DMS53 (cell line): ENCODE measurements at places on chromosomes 13 and 19.

DNA sequence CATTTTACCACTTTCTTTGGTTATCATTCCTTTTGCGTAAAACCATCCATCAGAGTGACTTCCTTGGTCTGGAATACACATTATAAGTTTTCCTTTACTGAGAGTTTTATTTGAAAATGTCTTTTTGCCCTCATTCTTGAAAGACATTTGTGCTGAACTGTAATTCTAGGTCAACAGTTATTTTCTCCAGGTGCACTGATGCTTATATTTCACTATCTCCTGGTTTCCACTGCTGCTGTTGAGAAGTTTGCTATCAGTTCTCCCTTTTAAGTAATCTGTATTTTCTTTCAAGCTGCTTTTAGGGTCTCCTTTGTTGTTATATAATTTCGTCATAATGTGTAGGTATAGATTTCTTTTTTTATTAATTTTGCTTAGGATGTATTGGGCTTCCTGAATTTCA, 160.0 kb downstream of the DCT start:
- DNase-seq, result no peak

DNA sequence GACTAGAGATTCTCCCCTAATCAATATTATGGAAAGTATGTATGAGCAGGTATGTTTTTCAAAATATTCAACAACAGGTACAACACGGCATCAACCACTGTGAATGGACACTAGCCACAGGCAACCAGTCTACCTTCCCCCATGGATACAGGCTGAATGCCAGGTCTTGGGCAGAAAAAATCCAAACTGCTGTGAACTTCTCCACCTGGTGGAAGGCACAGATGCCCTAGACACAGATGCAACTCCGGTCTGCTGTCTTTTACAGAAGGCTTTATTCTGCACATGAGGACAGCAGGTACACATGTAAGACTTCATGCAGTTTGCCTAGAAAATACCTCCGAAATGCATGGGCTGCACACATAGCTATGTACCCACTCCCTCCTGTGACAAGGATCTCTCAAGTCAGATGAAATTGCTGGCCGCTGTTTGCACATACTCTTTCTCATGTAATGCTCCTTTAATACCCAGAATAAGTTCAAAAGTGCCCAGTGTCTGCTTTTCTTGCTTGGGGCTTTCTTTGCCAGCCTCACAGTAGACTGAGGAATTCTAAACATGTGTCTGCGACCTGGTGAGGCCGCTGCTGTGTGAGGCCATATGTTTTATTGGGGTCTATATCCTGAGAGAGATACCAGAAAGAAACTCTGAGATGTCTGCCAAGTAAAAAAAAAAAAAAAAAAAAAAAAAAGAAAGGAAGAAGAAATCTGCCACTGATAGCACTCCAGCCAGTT, 325.9 kb downstream of the FOXO1 start:
- DNase-seq, result peak; percentile 9

DNA sequence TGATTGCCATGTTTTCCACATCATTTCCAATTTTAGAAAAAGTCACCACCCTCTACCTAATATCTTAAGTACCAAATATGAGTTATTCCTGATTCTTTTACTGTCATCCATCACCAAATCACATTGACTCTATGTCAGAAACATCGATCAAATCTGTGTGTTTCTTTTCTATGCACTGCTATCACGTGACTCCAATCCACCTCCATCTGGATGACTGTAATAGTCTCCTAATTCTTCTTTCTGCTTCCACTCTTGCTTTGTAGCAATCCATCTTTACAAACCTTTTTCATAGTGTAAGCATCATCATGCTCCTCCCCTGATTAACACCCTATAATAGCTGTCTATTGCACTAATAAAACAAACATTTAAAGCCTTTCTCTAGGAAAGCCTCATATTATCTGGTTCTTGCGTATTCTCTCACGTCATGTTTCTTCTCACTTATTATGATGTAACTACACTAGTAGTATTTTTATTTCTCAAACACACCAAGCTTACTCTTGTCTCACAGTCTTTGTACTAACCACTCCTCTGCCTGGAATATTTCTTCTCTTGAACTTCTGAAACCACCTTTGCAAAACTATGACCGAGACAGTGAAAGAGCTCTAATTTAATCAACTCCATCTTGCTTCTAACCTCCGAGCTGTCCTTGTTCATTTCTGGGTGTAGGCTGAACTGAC, 10.7 kb upstream of the FPR3 start:
- DNase-seq, result no peak

DNA sequence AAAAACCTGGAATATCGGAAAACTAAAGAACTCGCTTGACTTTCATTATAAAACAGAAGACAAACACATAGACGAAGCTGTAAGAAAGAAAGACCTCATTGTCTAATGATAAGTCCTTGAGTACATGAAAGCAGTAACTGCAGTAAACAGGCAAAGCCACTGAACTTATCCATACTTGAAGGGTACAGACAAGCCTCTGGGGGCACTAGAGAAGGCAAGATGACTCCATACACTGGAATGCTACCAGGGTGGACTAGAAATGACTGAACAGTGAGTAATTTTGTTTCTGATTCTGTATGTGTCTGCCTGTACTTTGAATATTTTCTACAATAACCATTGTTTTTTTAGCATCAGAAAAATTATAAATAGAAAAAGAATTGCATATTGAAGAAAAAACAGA, 507.9 kb downstream of the UQCRFS1 start:
- no peak for DNase-seq

- no peak for DNase-seq
These were observed 6.1 kb downstream of the STK11 start for GRCh38 chr19:1211494-1212234.

GRCh38 chr13:48749144-48749543, 95.4 kb downstream of the CYSLTR2 start:
- peak; percentile 3 for DNase-seq

GRCh38 chr13:51532736-51533197, 51.5 kb upstream of the WDFY2 start:
- no peak for DNase-seq

- DNase-seq, result no peak
These were observed 20.2 kb downstream of the MED26 start for GRCh38 chr19:16607819-16608218.

DNA sequence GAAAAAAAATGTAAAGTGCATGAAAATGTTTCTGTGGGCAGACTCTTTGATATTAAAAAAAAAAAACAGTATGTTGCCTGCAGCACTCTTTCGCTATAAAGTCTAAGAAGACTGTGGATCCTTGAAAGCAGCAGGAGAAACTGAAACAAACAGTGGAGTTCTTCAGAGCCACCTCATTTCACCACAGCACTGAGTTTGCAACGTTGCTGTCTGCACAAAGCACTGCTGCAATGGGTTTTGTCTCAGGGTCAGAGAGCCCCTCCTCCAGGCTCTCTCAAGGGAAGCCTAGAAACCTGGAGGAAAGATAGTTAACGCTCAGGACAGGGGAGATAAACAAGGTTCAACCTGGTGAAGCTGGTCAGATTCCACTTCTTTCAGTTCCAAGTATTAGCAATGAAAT, 248.7 kb downstream of the EFNB2 start:
- no peak for DNase-seq

DNA sequence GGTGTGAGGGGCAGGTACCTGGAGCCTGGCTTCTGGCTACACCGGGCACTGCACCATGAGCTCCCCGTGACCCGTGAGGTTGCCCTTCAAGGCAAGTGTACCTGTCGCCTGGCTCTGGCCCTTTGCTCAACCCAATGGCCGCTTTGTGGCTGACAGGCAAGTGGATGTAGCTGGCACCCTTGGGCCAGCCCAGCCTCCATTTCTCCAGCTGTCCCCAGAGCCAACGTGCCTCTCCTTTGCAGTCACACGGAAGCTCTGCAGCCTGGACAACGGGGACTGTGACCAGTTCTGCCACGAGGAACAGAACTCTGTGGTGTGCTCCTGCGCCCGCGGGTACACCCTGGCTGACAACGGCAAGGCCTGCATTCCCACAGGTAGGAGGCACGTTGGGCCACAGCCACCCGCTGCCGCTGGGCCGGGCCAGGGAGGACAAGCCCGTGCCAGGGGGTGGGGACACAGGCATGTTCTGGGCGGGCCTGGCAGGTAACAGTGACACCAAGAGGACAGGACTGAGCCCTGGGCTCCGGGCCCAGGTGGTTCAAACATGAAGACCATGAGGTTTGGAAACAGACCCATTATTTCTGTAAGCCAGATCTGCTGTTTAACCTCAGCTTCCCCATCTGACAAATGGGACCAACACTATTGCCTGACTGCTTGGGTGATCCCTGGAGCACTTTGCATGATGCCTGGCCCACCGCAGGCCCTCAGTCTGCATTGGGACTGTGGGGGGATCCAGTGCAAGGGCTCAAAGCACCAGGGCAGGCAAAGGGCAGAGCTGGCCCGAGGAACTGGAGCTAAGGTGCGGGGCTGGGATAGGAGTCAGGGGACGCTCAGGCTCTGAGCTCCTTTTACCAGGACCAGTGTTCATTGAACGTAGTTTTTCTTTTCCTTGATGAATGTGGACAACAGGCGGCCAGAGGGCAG, 17.5 kb upstream of the PROZ start:
- DNase-seq, result no peak
